NCI-H82 (cell line): ENCODE measurements at places on chromosomes 4 and X.

GRCh38 chr4:82983444-82983843 is 27.2 kb downstream of the LIN54 start:
- DNase-seq: no peak

GRCh38 chr4:25439918-25440477 is 62.9 kb downstream of the ANAPC4 start:
- peak; percentile 84 for DNase-seq

GRCh38 chr4:153684182-153684970 is at the start of gene TLR2:
Gene TLR2 (plus strand): TSS chr4:153684280. CDS start chr4:153702908, 18,628 bp downstream.
- DNase-seq: peak; percentile 43

DNA sequence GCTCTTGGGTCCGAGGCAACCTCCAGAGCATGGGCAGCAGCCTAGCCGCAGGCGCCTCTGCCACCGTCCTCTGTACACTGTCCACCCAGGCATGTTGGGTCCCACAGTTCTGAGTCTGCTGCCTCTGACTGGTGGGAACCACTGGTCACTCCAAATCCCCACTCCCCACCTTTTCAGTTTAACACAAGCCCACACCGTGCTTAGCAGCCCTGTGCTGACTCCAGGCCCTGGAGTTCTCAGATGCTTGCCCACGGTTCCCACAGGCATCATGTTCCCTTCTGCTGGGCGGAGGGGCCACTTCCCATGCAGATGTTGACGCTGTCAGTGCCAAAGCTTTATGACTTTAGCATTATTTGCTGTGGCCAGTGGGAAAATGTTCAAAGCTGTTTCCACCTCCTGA is 104.5 kb downstream of the SCD5 start:
- no peak for DNase-seq

- DNase-seq: no peak
Measured at GRCh38 chr4:47667552-47667951, 170.3 kb downstream of the CORIN start.

DNA sequence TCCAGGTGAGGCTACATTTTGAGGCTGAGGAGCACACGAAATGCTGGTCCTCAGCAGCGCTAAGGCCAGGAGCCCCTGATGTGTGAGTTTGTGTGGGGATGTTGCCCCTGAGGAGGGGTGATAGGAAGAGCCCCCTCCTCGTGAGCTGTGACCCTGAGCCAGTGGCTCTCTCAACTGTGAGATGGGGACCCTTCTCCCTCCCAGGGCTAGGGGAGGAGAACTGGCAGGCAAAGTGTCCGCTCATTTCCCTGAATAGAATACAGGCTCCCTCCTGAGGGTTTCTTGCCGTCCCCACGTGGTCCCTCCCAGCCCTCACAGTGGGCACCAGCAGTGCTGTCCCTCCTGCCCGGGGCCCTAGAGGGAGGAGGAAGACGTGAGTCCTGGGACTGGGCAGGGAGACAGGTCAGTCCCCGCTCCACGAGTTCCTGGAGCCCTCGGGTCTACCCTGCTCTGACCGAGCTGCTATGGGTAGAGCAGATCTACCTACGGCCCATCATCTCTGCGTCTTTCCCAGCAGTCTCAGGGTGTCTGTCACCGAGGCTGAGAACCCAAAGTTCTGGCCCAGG is 21.0 kb upstream of the TBC1D14 start:
- DNase-seq: no peak

DNA sequence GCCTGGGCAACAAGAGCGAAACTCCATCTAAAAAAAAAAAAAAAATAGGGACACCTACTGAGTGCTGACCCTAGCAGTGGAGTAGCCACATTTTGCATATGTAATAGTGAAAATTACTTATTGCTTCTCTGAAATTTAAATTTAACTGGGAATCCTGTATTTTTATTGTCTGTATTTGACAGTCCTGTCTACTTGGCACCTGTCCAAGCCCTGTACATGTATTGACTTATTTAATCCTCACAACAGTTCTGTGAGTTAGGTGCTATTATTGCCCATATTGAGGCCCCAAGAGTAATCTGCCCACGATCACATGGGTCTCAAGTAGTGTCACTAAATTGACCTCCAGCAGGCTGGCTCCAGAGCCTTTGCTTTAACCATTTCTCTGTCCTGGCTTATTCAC is 81.6 kb downstream of the WDR19 start:
- DNase-seq: peak; percentile 20

DNA sequence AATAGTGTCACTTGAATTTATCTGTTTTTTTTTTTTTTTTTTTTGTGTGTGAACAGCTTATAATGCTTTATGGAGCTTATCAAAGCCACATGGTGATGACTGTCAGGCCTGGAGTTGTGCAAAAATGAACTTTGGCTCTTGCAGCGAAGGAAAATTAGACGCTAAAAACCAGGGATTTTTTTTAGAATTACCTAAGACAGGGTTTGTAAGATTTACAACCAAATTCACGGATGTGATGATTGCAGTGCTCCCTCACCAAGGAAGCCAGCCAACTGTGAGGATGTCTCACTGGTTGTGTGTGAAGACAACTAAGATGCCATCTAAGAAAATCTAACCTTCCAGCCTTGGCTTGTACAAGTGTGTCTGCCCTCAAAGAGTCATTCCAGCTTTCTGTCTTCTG is 127.1 kb upstream of the SLC4A4 start:
- DNase-seq: no peak

- no peak for DNase-seq
Measured at GRCh38 chr4:182770259-182770995, 146.8 kb downstream of the DCTD start.

GRCh38 chrX:45668686-45669443 is 468.2 kb upstream of the DIPK2B start:
- DNase-seq: no peak

- DNase-seq: no peak
Measured at GRCh38 chr4:78552389-78553042, 946 bp downstream of the ANXA3 start.

DNA sequence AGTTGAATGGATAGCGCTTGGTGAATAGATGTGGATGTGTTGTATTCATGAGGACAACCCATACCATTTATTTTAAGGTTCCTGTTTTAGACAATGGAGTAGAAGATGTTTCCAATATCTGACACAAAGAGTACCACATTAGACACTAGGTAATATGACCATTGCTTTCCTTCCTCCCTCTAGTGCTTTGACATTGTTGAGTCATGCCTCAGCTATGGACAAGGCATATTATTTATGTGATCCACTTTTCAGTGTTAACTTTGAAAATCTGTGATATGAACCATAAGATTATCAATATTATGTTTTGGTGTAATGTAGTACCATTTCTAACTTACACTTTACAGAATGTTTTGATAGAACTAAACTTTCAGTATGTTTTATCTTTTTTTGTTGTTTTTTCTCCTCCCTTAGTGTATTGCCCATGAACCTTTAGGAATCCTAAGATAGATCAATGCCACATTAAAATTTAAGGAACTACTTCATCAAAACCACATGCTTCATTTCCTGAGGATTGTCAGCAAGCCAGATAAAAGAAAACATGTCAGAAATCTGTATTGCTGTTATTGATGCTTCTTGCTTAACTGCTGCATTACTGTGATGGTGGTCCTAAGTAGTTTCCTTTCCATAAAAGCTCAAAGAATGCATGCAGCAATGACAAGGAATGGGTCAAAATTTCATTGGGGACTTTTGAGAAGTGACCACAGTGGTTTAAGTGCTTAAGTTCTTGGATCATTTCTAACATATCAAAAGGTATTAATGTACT is 105.0 kb downstream of the PCDH7 start:
- DNase-seq: no peak

GRCh38 chr4:146371812-146372211 is 149.9 kb downstream of the SLC10A7 start:
- no peak for DNase-seq

DNA sequence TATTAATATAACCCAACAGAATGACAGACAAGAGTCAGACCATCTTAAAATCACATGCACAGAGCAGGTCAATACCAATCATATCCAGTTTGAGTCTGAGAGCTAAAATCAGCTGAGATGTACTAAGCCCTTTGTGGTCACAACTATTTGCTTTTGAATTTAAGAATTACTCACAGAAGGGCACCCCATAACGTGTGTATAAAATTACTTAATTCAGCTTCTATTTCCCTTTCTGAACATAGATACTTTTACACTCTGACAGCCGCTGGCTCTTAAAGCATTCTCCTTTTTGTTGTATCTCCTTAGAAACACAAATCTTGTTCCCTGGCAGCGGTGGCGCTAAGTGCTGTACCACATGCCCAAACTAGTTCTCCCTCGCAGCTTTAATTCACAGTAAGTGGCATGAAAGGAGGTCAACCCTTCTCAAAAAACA is 14.8 kb upstream of the PPARGC1A start:
- DNase-seq: no peak

DNA sequence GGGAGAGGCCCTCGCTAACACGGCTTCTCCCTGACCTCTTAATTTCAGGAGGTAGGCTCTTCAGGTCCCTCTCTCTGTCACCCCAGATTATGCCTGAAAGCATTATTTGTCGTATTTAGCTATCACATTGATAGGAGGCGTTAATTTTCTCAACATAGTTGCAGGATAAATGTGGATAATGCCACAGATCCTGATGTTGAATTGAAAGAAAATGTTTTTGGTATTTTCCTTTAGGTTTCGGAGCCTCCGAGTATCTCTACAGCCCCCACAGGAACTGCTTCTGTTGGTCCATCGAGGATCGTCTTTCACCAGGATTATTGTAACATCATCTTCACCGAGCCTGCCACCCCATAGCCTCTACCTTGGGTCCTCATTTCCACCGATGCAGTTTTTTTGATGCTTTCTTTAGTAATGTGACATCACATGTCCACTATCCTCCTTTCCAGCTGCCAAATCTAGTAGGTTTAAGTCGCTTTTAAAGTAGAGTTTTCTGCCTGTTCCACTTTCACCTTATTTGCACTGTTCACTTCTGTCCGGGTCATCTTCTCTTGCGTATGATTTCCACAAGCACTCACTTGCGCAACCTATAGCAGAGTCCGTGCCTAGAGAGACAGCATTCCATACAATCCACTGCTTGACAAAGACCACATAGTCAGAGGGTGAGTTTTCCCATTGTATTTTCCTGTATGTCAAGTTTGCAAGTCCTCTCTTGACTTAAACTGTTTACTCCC is 665 bp downstream of the TIGD2 start:
- peak; percentile 19 for DNase-seq

- DNase-seq: no peak
Measured at GRCh38 chr4:78517050-78517652, 34.4 kb upstream of the ANXA3 start.

- no peak for DNase-seq
Measured at GRCh38 chr4:87657525-87657924, 7.4 kb downstream of the DMP1 start.

DNA sequence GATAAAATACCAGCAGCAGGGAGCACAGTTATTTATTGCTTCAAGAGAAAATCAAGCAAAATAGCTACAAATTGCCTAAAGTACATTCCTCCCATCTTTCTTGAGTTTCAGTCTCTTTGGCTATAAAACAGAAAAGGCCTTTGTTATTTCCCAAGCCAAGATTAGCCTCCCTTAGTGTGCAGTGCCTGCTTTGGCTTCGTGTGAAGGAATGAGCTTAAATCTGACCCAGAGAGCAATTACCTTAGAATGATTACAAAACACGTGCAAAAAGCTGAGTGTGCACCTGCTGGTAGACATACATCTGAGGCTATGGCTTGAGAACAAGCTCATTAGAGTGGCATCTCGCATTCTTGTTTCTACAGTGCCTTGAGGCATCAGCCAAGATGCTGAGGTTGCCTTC is 250.8 kb downstream of the C4orf33 start:
- no peak for DNase-seq

GRCh38 chr4:185730387-185730786 is 81.6 kb downstream of the SORBS2 start:
- peak; percentile 22 for DNase-seq

DNA sequence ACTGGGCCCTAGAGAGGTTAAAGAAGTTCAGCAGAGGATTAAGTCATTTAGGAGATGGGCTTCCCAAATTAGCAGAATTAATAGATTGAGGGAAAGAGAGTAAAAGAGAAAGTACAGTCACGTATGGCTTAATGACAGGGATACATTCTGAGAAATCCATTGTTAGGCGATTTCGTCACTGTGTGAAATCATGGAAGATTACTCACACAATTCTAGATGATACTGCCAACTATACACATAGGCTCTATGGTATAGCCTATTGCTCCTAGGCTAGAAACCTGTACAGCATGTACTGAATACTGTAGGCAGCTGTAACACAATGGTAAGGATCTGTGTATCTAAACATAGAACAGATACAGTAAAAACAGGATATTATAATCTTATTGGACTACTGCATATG is 180.6 kb downstream of the RNF150 start:
- DNase-seq: peak; percentile 64

GRCh38 chr4:7876201-7876875 is 63.3 kb downstream of the AFAP1 start:
- DNase-seq: peak; percentile 26

DNA sequence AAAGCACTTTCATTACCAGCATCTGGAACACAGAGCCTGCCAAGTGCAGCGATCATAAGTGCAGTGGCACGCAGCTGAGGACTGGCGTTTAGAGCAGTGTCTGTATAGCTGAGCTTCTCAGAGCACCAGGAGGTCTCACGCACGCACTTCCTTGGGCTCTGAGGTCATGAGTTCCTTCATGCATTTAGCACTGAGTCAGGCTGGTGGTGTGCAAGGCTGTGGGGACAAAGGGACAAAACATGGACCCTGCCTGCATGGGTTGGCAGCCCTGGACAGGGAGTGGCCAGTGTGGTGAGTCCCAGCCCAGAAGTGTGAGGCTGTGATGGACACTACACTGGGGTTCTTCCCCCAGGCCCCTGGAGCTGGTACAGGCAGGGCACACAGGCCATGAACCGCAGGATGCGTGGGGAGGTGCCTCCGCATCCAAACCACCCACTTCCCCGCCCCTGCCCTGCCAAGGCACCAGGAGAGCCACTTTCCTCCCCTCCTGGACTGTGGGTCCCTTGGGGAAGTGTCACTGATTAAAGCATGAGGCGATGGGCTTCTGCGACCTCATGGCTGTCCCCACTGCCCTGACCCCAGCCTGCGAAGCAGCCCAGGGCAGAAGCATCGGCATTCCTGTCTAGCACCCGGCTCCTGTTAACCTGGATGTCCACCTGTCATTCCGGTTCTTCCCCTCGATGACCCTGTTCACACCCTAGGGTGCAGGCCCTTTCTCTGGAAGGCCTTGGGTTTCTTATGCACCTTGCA is 37.2 kb upstream of the GPR78 start:
- DNase-seq: no peak

DNA sequence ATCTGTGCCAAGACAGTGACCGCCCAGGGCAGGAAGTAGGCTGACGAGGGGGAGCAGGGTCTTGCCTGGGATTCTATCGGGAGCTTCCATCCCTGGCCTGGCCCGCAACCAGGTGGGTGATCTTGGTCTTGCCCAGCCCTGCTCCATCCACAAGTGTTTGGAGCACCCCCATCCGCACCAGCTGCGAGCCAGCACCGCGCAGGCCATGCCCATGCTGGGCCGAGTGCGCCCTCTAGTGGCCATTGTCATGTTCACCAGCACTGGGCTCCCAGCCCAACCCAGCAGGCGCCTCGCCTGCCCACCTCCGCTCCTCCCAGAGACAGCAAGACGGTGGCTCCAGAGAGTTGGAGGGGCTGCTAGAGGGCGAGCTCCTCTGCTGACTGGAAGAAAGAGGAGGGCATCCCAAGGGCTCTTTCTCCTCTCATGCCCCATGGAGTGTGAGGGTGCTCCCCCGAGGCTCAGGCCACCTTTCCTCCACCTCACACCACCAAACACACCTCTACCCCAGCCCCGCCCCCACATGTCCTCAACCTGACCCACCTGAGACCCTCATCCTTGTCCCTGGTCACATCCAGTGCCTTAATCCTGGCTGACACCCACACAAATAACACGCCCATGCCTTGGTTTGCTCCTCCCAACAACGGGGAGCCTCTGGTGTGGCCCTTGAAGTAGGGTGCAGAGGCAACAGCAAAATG is 9.8 kb upstream of the ATP2B3 start:
- DNase-seq: peak; percentile 89
